ENCODE measurements at places on chromosomes 1 and 21.

DNA sequence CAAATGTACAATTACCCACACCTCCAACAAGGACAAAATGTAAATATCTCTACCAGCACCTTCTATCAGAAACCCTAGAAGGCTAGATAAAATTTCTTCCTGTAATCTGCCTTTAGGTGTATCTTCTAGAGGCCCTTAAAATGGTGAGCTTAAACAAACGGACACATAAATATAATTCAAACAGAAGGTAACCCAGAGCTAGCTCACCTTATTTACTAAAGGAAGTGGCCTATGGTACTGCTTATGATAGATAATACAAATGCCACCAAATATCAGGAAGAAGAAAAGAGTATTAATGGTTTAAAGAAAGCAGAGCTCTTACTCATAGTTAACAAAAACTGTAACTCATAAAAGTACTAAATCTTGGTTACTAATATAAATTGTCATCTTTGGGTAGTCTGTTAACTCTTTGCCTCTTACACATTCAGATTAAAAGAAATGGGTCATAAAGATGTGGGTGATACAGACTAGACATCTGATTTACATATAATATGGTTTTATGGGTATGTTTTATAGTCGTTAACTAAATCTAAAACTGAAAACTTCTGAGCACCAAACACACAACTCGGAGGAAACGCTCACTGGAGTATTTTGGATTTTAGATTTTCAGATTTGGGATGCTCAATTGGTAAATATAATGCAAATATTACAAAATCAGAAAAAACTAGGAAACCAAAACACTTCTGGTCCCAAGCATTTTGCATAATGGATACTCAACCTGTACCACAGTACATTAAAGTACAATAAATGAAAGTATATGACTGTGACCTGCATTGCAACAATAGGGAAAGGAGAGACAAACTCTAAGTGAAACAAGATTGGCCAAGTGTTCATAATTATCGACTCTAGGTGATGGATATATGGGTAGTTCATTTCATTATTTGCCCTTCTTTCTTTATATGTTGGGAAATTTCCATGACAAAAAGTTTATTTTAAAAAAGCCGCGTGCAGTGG lies 23.2 kb downstream of the TRIT1 start:
- no peak for DNase-seq

DNA sequence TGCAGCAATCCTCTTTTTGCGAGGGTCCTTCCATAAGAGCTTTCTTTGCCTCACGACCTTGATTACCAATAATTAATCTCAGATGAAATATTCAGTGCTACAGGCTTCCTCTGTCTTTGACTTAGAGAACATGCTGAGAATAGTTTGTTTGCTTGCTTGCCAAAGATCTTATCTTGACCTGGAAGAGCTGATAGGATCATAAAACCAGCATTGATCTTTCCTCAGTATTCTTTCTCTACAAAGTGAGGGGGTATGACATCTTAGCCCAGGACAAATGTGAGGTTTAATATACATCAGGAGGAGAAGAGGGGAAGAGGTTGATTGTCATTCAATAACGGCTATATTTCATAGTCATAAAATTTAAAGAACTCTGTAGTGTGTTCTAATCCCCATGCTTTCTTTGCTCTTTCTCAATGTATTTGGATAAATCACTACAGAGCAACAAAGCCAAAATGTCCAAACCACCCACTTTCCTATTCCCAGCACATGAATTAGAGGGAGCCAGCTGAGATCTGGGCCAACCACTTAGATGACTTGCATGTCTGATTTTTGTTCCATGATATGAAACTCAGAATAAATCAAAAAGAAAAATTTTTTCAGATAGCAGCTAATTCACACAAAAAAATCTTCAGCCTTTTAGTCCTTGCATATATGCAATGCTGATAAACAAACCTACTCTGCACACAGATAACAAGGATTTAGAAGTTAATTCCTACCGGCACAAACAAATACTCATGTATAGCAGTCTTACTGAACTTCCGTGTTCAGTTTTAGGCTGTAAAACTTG lies 50.5 kb upstream of the IPO9 start:
- DNase-seq, result no peak

DNA sequence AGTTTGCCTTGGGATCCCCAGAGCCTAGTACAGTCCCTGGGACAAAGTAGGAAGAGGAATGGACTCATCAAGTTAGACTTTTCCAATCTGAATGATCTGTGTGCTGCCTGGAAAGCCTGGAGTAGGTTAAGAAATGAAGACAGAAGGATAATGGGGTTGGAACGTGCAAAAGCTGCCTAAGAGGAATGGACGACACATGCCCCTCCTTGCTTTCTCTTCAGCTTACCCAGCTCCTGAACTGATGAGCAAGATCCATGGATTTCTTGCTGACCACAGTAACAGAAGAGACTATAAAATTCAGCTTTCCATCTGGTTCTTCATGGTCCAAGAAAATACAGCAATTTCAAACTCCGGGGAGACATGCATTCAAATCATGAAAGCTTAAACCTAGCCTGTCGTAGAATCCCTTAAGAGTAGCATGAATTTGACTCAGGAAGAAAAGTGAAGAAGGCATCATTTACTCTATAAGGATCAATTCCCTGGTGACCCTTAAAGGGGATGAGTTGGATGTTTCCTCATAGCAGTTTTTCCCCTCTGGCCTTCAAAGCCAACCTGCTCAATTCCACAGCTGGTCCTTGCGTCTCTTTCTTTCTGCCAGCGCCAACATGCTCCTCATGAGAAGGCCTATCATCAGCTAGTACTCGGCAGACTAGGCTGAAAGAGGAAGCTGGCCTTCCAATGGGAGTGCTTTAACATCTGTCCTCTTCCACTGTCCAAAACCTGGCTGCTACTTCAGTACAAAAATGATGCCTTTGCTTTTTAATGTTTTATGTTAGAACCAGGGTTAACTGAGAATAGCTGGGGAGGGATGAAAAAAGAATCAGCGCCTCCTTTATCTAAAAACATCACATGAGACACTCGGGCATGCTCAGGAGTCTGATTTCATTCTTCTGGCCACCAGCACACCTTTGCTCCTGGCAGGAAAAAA lies 5.7 kb upstream of the PEF1 start:
- no peak for DNase-seq

- DNase-seq, result no peak
Observed at GRCh38 chr1:24619376-24619775, 23.7 kb upstream of the SRRM1 start.

- DNase-seq, result no peak
Observed at GRCh38 chr1:201330541-201330940, 46.9 kb downstream of the TNNT2 start.

DNA sequence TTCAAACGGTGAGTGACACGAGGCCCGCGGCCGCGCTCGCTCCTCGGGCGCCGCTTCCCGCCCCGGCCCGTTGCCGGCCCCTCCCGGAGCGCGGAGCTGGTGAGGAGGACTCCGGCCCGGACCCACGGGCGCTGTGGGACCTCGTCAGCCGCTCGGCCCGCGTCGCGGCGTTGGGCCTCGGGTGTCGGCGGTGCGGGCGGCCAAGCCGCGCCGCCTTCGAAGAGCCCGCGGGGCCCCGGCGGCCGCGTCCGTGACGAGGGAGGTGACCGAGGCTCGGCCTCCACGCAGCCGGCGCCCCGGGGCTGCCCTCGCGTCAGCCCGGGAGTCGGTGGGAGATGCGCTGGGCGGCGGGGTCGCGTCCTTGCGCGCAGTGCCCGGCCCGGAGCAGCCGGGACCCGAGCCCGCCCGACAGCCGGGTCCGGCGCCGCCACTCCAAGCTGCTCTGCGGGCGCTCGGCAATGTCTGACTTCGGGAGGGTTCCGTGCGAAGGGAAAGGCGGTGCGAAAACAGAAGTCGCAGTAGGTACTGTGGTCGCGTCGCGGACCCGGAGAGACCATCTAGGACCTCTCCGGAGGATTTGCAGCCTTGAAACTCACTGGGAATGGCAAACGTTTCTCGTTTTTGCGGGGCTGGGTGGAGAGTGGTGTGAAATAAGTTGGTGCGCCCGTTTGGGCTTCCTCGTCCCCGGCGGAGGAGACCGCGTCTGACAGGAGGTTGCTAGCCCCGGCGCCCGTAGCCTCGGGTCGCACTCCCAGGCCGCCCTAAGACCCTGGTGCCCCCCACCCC lies 829 bp downstream of the SPEN start:
- no peak for DNase-seq

Data from stimulated activated CD4-positive, alpha-beta T cell treated with anti-CD3 and anti-CD28 coated beads, Interleukin-1b, Interleukin-23, amount 100 ng/mL, for 1 hour (primary cell).